ENCODE measurements at places on chromosomes 11 and 22. TPM values are rescaled to one million over a fixed set of nuclear protein-coding genes. Genes with fewer than 3 reads are reported as not detected.

ART1 gene
- total RNA-seq: not detected

DTX4 gene
- 2.6 TPM for total RNA-seq

DNA sequence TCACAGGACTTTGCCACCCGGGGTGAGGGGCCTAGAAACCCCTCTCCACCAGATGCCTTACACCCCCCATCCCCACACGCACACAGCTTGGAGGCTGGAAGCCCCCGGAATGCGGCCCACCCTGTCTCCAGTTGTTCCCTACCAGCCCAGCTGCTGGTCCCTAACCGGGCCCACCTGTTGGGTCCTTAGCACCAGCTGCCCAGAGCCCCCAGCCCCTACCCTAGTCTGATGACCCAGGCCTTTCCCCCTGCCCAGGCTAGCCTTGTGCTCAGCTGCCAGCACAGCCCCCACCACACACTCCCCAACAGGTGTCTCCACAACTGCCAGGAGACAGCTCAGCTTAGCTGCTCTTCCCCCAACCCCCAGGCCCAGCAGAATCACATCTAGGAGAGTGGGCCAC lies 67.1 kb downstream of the CDKN1C start:
- DNase-seq: peak; percentile 32

DNA sequence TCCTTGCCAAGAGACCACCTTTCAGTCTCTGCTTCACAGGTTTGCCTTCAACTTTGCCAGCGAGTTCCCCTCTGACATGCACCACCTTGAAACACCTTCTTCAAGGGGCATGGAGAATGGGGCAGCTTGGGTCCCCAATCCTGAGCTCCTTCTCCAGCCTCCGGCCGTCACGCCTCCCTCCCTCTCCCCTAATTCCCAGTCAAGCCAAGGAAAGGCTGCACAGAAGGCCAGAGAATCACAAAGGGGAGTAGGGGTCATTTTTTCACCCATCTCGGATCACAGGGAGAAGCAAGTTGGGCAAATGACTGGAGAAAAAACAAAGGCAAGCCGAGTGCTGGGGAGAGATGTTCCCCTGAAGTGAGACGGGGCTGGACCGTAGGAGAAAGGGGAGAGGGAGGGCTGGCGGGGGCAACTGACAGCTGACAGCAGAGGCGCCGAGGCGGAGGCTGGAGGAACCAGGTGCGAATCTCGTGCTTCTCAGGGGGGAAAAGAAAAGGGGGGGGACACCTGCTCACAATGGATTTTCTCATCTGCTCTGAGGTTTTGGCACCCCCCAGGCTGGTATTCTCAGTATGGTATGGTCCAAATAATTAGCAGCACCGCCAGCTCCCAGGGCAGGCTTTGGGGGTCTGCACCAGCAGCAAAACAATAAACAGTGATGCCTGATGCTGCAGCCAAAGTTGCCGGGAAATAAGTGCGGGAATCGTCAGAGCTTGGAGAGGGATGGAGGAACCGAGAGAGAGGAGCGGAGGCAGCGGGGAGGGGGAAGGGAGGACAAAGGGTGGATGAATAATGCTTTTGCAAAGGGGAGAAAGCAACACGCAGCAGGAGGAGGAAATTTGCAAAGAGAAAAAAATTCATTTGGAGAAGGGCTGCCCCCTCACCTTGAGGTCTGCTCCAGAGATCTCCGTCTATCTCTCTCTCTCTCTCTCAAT lies 644 bp downstream of the YPEL4 start:
- DNase-seq: no peak

DNA sequence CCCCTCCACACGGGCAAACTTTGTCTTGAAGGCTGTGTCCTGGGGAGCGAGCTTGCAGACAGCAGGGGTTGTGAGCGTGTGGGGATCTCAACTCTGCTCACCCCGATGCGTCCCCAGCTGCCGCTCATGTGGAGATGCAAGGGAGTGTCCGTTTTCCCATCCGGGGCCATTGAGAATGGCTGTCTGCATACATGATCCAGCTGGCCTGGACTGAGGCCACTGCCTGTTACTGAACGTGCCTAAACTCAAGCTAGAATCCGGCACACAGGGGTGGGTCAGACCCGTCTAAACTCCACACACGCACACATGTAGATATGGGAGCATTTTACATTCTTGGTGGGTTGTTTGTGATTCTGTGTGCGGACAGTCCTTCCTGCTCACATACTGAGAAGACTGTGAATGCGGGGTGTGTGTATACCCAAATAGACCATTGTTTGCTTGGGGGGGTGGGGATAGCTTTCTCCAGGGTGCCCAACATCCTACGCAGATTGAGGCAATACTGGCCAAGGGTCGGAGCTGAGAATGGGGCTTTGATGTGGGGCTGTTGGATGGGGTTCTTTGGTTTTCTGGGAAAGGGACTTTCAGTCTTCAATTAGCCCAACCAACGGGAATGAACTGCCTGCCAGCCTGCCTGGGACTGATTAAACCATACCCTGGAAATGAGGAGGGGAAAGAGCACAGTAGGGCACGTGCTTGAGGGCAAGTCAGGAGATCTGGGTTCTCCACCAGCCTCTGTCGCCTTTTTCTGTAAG lies 60.4 kb downstream of the ST3GAL4 start:
- DNase-seq: peak; percentile 81

MMP11 gene
- total RNA-seq: 1.3 TPM

FXYD2 gene
- total RNA-seq: 4.7 TPM

BTG4 gene
- not detected for total RNA-seq

FBXO3 gene
- total RNA-seq: 33.7 TPM

- DNase-seq: no peak
Observed at GRCh38 chr11:100835854-100836253, 148.8 kb downstream of the ARHGAP42 start.

- DNase-seq: peak; percentile 85
Observed at GRCh38 chr22:46547883-46548244, 10.4 kb upstream of the CELSR1 start.

DNA sequence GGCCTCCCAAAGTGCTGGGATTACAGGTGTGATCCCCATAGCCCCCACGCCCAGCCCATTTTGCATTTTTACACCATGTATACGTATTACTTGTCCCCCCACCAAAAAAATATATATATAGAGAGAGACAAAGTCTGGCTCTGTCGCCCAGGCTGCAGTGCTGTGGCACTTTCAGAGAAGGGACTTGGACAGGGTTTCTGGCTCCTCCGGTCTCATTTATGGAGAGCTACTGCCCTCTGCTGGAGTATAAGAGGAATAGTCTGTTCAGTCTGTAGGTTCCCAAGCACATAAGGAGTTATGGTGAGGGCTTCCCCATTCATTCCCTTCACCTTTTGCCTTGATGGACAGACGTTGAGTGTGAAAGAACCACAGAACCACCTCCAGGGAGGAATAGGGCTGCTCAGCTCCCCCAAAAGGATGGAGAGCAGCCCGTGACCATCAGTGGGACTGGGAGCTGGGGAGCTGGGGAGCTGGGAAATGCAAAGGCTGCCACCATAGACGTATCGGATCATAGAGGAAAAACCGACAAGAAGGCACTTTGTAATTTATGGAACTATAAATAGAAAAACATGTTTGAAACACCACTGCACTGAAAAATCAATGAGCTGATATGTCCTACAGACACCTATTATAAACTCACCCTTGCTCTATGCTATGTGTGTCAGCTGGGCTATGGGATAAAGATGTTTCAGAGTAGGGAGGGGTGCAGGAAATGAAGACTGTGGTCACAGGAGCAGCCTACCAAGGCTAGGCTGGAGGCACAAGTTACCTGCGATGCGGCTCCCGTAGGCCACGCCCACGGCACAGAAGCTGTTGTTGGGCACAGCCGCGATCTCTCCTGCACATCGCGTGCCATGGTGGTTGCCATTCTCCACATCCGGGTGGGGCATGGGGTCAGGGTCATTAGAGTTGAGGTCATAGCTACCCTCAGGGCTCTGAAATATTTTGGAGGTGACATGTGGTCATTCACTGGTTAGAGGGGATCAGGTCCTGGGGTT lies 5.2 kb downstream of the PCSK7 start:
- DNase-seq: peak; percentile 57

CXCR5 gene
- 0.06 TPM for total RNA-seq

DNA sequence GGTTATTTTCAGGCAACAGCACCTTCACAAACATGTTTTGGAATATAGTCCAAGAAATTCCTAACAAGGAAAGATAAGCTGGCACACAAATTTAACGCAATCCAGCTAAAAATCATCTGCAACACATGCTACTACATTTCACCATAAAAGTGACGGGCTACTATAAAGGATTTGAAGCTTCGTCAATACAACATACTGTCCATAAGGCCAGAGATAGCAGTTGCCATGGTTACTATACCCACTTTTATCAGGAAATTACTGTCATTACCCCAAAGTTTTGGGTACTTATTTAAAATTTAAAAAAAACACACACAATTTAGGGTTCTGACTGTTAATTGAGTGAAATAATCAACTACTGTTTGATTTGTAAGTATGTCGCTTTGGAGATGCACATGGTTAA lies 6.9 kb downstream of the PHF21A start:
- no peak for DNase-seq

GRCh38 chr11:103284260-103284659 lies 175.0 kb downstream of the DYNC2H1 start:
- no peak for DNase-seq

DNA sequence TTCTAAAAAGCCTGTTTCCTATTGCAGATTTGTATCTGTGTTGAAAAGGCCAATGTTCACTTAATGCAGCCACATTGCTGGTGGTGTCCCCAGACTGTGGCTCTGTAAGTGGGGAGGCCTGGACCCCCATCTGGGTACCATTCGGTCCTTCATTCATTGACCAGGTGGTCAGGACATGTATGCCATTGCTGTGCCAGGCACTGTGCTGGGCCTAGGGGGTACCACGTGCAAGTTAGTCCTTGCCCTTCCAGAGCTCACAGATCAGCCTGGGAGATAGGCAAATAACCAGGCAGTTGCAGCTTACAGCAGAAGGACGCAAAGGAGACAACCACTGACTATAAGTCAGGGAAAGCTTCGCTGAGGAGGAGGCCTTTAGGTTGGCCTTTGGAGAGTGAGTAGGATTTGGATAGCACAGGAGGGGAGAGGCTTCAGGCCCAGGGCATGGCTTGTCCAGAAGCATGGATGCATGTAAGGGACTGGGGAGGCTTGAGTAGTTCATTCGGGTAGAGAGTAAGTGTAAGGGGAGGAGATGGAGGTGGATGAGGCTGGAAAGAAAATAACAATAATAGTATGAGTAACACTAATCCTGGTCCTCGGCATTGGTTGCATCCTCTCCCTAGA lies 5.0 kb downstream of the PRDM11 start:
- no peak for DNase-seq

GRCh38 chr11:71976551-71976950 lies 22.2 kb upstream of the IL18BP start:
- no peak for DNase-seq

GRCh38 chr22:35299217-35299672 lies 449 bp upstream of the TOM1 start:
- no peak for DNase-seq

SELENOM gene
- total RNA-seq: 526 TPM

DNA sequence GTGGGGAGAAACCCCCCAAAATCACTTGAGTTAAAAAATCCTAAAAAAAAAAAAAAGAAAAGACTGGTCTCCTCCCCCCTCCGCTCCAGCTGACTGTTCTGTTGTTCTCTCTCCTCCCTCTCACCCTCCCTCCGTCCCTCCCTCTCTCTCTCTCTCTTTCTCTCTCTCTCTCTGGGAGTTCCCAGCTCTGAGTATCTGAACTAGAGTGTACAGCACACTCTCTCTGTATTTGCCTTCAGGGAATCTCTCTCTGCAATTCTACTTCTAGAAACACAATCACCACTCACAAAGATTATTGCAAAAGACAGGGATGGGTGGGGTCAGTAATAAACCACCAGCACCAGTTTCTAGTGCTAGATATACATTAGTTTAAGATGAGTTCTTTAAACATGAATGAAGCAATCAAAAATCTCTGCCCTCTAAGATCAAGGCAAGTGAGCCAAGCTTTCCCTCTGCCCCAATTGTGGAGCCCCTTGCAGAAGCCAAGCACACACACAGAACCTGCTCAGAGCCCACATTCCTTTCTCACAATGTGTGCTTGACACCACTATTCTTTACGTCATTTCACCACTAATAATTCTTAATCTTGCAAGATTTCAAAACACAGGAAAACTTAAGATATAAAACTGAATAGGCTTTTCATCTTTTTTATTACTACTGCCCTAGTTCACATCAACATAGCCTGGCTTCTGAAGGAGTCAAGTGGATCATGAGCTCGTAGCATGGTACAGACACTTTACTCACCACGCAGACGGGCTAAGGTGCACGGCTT lies 133.5 kb downstream of the RBFOX2 start:
- no peak for DNase-seq

DNA sequence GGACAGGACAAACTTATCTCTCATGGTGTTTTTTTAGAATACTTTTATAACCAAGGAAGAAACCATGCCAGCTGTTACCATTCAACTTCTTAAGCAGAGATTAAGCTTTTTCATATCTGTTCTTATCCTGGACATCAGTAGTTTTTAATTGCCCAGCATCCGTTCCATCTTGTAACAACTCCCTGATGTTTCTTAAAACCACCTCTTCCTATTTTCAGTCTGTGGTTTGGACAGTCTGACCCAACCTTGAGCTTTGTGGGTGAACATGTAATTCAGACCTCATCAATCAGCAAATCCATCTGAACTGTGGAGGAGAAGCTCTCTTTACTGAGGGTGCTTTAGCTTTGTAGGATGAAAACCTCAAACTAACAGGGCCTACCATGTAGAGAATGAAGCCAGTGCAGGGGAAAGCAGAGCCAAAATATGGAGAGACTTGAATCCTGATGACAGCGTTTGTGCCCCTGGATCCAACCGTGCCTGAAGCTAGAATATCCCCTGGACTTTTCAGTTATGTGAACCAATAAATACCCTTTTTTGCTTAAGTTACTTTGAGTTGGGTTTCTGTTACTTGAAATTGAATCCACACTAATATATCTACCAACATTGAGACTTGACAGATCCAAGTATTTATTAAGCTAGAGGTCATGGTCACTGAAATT lies 9.4 kb downstream of the TUG1 start:
- DNase-seq: no peak

PATE4 gene
- not detected for total RNA-seq

GRCh38 chr11:128658502-128658901 lies 35.4 kb upstream of the FLI1 start:
- DNase-seq: no peak

- DNase-seq: no peak
Observed at GRCh38 chr11:129412494-129412893, 36.8 kb downstream of the BARX2 start.

OR51I1 gene
- total RNA-seq: 0.42 TPM

DNA sequence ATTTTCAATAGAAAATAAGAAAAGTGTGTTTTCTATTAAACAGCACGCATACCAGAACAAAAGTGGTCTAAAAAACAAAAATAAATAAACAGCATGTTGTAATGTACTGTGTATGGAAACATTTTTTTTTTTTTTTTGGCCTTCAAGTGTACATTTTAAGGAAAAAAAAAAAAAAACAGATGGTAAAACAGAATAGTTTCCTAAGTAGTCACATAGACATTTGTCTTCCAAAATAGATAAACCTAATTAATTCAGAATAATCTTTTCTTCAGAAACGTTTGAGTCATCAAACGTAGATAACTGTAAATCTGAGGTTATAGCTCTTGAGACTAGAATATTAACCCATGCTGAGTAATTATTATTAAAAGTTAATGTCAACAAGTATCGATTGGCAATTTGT lies 396 bp upstream of the CFAP300 start:
- no peak for DNase-seq

Data from aorta (tissue), 5 donors.